ENCODE measurements at places on chromosomes 2 and 18. TPM values are rescaled to one million over a fixed set of nuclear protein-coding genes. Genes with fewer than 3 reads are reported as not detected.

DNA sequence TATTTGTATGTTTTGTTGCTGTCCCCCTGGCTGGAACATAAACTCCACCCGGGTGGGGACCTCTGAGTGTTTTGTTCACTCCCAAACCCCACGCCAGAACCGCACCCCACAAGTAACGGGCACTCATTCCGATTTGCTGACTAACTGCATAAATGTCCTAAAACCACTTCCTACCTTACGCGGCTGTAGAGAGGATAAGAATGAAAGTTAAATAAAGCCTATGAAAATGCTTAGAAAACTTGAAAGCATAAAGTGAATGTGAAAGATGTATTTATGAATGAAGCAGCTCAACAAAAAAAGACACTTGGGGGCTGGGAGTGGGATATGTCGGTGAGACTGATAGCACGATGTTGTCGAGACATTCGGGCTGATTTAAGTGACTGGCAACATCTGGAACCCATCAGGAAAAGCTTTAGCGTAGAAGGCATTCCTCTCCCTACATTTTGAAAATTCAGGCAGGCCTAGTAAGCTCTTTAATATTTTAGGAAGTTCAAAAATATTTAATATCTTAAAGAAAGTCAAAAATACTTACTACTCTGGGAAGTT is 206.7 kb downstream of the SH3RF3 start:
- DNase-seq = no peak

GRCh38 chr2:214810671-214811070 is 1.2 kb upstream of the BARD1 start:
- no peak for DNase-seq

GRCh38 chr2:233007739-233008138 is 5.3 kb downstream of the NGEF start:
- peak; percentile 24 for DNase-seq

DNA sequence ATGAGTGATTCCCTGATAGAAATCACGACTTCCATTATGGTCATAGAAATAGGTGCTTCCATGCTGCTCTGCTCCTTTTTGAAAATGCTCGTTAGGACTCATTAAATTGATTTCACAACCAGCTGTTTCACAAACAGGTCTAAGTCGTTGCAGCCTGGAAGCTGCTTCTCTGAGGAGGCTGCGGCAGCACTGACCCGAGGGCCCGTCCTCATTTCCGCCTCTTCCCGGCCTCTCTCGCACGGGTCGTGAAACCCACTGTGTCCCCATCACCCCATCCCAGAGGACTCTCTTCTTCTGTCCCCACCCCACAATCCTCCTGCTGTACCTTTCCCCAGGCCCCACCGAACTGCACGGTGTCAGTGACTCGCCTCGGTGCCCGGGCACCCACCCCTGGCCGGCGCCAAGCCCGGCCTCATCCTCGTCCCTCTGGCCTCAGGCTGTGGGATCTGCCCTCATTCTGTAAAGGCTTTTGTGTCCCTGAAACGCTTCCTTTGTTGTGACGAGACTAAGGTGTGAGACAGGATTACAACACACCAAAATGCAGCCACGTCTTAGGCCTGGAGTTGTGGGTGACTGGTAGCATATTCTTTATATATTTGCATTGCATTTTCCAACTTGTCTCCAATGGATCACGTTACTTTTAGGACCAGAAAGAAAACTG is 112.7 kb upstream of the CTDP1 start:
- DNase-seq = no peak

MERTK gene
- 33.5 TPM for total RNA-seq

DNA sequence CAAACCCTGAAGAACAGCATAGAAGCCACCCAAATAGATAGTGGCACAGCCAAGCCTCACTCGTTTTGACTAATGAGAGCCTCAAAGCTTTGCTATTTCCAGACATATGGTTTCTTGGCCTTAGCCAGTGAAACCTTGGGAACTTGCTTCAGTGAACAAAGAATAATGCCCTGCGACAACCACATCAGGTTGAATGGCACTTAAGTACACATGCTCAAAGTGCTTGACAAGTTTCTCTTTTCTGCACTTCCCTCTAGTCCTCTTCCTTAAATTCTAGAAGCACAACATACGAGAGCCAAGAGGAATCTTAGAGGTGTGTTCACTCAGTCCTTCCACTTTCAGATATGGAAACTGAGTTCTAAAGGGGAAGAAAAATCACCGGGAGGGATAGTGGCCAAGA is 258.3 kb downstream of the HAUS1 start:
- DNase-seq = no peak

DNA sequence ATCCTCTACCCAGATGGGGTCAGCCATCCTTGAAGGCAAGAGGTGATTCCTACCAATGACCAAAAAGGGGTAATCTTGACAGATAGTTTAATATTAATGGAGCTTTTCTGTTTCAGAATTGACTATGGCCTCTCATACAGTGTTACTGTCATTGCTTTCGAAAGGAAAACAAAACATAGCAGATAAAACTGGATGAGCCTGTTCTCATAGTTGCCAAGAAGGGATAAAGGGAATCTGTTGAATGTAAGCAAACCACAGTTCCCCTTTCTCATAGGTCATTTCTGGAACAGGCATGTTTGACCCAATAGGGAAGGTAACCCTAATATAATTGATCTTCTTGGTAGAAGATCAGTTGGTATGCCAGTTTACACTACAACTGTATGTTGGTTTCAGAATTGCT is 1.6 kb downstream of the RAB27B start:
- no peak for DNase-seq

EGR4 gene
- total RNA-seq = not detected

PLGLB1 gene
- total RNA-seq = 1.7 TPM
